T-helper 17 cell (primary cell): ENCODE measurements at places on chromosomes 3 and 15.

GRCh38 chr3:128274837-128275236 lies 121.6 kb downstream of the EEFSEC start:
- no peak for DNase-seq

GRCh38 chr3:37993820-37994638 lies 3.4 kb downstream of the VILL start:
- peak; percentile 41 for DNase-seq

- no peak for DNase-seq
Measured at GRCh38 chr3:177089110-177089509, 108.2 kb downstream of the TBL1XR1 start.

DNA sequence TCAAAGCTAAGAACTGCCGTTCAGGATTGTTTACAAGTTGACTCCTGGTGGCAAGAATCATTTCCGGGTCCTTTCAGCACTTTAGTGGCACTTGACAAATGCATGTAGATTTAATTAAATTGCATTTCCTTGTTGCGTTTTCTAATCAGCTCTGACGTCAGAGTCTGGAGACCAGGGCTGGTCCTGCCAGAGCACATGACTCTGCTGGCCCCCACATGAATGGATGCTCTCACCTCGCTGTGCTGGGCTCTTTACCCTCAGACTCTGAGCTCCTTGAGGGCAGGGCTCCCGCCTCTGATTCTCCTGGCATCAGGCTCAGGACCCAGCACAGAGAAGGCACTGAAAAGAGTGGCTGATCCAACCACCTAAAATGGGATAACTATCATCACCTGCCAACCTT lies 69.4 kb downstream of the FEM1B start:
- DNase-seq, result no peak

DNA sequence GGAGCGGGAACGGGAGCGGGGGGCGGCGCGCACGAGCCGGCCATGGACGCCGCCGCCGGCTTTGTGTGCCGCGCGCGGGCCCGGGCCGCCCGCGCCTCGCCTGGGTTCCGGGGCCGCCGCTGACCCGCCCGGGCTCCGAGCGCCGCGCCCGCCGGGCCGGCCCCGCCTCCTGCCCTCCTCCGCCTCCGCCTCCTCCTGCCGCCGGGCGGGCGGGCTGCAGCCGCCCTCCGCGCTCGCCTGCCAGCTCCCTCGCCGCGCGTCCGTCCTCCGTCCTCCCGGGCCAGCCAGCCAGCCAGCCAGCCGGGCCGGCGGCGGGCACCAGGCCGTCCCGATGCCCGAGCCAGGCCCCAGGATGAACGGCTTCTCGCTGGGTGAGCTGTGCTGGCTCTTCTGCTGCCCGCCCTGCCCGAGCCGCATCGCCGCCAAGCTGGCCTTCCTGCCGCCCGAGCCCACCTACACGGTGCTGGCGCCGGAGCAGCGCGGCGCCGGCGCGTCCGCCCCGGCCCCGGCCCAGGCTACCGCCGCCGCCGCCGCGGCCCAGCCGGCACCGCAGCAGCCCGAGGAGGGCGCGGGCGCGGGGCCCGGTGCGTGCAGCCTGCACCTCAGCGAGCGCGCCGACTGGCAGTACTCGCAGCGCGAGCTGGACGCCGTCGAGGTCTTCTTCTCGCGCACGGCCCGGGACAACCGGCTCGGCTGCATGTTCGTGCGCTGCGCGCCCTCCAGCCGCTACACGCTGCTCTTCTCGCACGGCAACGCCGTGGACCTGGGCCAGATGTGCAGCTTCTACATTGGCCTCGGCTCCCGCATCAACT lies at the start of gene ABHD17C:
ABHD17C (plus strand) TSS at position 212 of the 812 bp plus-strand sequence; CDS start at position 332, 120 bp downstream.
- peak; percentile 14 for DNase-seq

GRCh38 chr3:22353126-22353525 lies 602.1 kb upstream of the ZNF385D start:
- DNase-seq, result no peak

DNA sequence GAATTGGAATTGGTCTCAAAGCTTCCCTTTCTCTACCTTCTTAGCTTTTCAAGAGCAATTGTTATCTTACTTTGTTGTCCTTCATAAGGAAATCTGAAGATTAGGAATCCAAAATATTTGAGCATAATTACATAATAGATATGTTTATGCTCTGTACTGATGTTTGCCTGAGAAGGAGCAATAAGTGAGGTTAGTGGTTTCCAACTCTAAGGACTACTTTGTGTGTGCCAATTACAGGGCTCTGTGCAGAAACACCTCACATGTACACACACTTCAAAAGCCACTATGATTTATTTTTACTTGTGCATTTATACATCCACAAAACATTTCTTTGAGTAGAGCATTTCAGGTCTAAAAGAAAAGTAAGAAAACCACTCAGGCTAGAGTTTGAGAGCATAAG lies 49.9 kb downstream of the MME start:
- DNase-seq, result no peak
